Right lobe of liver (tissue), 6 donors: ENCODE measurements at places on chromosomes 5 and 9.
A peak's percentile ranks its signal among the peaks of the same experiment; 100 is the strongest.

GRCh38 chr9:72657023-72657422 lies 135.6 kb downstream of the TMC1 start:
- DNase-seq: no peak

DNA sequence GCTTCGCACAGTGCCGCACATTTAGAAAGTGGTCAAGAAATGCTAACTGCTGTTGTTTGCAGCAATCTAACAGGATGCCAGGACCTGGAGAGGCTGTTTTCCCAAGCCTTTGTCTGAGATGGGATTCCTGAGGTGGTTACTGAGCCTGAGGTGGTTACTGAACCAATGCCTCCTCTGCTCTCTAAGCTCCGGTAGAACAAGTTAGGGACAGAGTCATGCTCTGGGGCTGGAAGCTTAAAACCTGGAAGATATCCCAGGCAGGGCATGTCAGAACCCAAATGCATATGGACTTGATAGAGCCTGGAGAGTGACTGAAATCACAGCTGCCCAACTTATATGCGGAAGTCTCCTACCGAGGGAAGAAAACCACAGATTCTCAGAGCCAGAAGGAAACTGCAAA lies 46.5 kb upstream of the FAT2 start:
- no peak for DNase-seq

DNA sequence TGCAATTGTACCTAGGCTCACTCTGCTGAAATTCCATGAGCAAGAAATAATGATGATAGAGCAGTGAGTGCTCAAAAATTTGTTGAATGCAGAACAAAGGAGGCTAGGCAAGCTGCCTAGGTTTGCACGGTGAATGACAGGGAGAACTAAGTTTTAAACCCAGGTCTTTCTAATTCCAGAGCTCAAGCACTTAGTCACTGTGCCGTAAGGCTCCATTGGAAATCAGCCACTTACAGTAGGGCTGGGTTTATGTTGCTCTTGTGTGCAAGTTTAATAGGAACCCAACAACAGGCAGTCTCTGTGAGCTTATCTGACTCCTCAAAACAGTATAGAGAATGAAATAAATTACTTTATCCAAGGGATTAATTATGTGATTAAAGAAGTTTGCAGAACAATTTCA lies 147.0 kb downstream of the CSNK1G3 start:
- DNase-seq: no peak

GRCh38 chr9:34572092-34572491 lies 17.4 kb downstream of the CNTFR start:
- DNase-seq: peak; percentile 86

GRCh38 chr5:177071666-177072385 lies 14.9 kb upstream of the FGFR4 start:
- DNase-seq: no peak

DNA sequence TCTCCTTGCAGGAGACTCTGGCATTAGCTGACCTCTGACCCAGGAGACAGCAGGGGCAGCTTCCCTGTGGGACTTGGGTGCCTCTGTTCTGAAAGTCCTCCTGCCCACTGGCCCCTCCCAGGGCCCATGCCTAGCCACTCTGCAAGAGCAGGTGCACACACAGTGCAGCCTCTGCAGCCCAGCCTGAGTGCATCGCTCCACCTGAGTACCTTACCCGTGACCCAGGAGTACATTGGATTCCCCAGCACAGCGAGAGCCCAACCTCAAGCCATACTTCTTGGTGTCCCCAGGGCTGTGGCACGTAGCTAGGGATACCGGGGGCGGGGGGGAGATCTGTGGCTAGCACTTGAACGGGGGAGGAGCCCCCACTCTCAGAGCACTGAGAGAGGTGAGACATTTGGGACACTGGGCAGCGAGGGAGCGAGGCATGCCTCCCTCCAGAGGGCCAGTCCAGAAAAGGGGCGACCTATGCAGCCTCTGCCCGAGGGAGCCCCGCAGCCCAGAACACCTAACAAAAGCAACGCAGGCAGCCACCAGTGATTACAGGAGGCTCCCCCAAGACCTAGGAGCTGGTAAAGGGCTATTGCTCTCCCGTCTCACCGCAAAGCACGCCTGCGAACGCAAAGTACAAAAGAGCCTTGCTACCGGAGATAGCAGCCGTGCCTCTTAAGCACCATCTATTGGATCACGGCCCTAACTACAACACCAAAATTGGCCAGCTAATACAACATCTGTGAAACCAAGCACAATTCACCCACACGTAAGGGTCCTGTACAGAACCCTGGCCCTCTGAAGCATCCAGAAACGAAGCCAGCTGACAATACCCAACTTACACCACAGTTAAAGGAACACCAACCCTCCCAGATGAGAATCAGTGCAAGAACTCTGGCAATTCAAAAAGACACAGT lies 826 bp upstream of the PRDM9 start:
- no peak for DNase-seq

GRCh38 chr9:8857068-8857925 lies 1057.7 kb upstream of the DMAC1 start:
- peak; percentile 63 for DNase-seq

DNA sequence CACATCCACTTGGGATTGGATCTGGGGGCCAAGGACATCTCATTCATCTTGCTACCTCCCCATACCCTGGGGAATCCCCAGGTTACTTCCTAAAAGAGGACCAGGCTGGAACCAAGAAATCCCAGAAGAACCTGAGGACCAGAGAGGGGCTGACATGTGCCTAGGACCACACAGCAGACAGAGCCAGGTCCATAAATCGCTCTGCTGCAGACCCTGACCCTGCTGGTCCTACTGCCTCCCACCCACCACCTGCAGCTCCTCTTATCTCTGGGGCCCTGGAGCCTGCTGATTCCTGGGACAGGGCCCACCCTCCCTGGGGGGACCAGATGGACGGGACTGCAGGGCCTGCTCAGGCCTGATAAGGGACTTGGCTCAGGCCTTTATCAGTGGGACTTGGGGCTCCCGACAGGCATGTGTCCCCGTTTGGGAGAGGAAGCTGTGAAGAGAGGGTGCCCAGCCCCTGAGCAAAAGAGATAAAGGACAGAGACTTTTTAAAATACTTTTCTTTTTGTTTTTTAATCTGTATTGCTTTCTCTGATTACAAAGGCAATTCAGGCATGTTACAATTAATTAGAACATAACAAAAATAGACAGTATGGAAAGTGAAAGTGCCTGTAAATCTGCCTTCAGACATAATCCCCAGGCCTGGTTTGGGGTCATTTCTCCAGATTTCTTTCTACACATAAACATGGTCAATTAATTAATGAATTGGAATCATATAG lies 101.3 kb upstream of the LARP1 start:
- DNase-seq: no peak

DNA sequence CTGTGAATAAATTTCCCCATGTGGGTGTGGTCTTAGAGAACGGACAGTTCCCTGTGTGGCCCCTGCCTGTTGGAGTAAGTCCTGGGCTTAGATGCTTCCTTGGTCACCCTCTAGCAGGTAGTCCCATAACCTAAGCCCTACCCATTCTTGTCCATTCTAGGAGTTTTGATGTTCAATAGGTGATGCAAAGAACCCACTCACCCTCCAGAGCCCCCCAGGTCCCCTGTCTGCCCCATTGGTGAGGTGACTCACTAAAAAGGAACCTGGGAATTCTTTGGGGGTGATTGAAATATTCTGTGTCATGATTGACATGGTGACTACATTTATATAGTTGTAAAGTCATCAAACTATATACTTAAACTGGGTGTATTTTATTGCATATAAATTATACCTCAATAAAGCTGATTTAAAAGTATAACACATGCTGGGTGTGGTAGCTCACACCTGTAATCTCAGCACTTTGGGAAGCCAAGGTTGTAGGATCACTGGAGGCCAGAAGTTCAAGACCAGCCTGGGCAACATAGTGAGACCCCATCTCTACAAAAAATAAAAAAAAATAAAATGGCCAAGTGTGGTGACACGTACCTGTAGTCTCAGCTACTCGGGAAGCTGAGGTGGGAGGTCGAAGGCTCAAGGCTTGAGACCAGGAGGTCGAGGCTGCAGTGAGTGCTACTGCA lies 20.8 kb upstream of the GTF3C5 start:
- no peak for DNase-seq

DNA sequence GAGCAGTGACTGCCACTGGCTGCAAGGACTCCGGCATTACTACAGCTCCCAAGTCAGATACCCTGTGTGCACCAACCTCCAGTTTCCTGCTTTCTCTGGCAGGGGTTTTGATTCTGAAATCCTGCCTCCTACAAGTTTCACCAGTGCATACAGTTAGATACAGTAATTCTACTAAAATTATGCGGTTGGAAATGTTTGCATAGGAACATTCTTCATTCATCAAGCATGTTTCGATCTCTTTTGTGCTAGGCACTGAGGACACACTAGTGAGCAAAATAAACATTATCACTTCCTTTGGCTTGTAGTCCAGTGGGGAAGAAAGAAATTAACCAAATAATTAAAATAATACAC lies 152.2 kb downstream of the TMEM167A start:
- no peak for DNase-seq

- no peak for DNase-seq
Measured at GRCh38 chr5:151243564-151243963, 9.4 kb upstream of the GM2A start.

- peak; percentile 64 for DNase-seq
Measured at GRCh38 chr5:76867827-76868693, 18.2 kb downstream of the S100Z start.

- no peak for DNase-seq
Measured at GRCh38 chr9:134664446-134664845, 22.8 kb downstream of the COL5A1 start.

GRCh38 chr5:5373351-5373989 lies 49.0 kb upstream of the ICE1 start:
- DNase-seq: no peak

DNA sequence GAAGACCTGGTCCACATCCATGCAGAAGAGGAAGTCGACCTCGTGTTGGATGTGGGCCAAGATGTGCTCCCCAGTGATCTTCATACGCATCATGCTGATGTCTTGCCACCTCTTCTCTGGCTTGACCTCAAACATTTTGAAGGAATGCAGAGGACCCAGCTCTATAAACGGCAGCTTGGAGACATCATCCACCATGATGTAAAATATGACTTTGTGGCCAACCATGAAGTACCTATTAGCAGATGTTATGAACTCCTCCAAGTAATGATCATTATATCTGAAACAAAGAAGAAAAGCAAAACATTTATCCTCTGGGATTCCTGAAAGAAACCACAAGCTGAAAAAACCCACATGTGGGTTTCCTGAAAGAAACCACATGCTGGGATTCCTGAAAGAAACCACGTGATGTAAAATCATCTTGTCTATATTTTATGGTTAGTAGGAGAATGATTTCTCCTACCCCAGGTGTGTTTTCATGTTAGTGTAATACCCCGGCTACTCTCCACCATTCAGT lies 52.3 kb downstream of the GGTA1 start:
- no peak for DNase-seq

- no peak for DNase-seq
Measured at GRCh38 chr5:158837908-158838307, 261.8 kb downstream of the EBF1 start.

GRCh38 chr5:9670371-9670770 lies 40.2 kb upstream of the TAS2R1 start:
- DNase-seq: no peak

DNA sequence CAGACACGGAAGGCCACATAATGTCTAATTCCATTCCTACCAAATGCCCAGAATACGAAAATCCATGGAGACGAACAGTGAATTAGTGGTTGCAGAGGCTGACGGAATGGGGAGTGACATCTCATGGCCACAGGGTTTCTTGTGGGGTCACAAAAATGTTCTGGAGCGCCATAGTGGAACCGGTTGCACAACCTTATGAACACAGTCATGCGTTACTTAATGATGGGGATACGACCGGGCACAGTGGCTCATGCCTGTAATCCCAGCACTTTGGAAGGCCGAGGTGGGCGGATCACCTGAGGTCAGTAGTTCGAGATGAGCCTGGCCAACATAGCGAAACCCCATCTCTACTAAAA lies 26.0 kb upstream of the TTLL11 start:
- no peak for DNase-seq

- DNase-seq: no peak
Measured at GRCh38 chr5:84260939-84261338, 123.7 kb downstream of the EDIL3 start.

DNA sequence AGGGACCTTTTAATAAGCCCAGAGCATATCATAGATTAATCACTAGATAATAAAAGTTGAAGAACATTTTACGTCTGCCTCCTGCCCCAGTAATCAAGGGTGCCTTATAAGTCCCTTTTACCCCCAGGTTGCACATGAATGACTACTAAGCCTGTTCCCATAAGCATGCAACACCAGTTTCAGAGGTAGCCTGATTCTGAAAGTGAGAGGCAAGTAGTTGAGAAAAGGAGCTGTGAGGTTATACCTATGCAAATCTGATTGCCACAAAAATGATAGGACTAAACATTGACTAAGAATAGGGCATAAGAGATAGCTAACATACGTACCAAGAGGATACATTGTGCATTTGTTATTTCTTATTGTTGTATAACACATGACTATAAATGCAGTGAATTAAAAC lies 681.9 kb downstream of the ISL1 start:
- no peak for DNase-seq

DNA sequence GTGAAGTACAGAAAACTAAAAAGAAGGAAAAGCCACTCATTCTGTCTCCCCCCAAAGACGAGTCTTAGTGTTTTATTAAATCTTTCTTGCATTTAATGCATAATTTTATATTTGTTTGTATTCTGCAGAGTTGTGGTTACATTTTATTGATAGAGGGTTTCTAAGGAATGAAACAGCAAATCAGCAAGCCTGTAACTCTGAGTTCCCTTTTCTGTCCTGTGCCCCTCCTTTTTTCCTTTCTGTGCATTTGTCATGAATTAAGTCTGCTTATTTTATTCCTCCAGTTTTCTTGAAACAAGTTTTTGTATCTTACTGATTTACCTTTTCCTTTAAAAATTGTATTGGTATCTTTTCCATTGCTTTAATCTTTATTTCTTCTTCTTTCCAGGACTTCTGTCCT lies 132.8 kb downstream of the MUSK start:
- no peak for DNase-seq

DNA sequence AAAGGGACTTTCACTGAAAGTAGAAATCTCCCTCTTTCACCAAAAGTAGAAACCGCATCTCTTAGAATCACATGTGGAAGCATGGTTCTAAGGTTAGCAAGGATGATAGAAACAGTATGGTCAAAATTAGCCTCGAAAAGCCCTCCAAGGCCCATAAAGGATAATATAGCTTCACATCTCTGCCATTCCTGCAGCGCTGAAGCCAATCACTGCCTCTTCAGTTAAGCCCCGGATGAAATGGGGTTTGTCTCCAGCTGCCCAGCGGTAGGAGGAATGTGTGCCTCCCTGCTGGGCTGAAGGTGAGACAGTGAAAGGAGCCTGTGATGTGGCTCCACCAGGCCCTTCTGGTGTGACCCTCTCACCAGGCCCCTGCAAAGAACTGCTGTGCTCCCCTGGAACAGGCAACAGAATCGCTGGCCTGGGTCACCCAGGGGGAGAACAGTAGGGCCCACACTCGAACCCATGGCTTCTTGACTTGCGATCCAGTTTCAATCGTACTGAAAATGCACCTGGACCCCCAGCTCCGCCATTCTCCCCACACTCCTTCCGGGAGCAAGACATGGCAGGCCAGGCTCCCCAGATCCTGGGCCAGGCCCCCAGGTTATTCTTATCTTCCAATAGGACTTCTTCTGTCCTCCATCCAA lies 47.2 kb downstream of the CAMK2A start:
- DNase-seq: no peak
